ENCODE measurements at places on chromosomes 4 and X.

DNA sequence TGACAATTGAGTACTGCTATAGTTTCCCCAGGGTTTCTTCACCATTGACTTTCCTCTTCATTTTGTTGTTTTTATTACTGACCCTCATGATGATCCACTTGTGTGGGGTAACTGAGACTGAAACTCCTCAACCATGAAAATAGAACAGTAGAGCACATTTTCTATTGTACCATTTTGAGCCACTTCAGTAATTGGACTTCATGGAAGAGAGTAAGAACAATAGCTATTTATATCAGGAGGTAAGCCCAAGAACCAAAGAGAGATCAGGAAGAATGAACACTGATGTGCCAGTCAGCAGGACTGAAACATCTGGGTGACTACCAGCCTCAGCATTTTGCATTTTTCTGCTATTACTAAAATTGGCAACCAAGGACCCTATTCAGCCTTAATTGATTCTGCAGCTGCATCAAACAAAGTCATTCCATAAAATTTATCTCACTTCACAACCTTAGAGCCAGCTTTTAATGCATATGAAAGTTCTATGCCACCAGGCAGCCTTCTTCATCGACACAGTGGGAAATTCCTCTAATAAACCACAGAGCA lies 151.4 kb downstream of the BANK1 start:
- DNase-seq: no peak

DNA sequence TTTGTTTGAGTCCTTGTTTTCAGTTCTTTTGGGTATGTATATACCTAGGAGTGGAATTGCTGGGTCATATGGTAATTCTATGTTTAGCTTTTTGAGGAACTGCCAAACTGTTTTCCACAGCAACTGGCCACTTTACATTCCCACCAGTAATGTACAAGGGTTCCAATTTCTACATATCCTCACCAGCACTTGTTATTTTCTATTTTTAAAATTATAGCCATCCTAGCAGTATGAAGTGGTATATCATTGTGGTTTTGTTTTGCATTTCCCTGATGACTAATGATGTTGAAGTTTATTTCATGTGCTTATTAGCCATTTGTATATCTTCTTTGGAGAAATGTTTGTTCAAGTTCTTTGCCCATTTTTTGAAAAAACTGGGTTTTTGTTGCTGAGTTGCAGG lies 39.6 kb downstream of the TMEM164 start:
- DNase-seq: no peak

- no peak for DNase-seq
Observed at GRCh38 chr4:144861471-144861870, 215.5 kb downstream of the HHIP start.

DNA sequence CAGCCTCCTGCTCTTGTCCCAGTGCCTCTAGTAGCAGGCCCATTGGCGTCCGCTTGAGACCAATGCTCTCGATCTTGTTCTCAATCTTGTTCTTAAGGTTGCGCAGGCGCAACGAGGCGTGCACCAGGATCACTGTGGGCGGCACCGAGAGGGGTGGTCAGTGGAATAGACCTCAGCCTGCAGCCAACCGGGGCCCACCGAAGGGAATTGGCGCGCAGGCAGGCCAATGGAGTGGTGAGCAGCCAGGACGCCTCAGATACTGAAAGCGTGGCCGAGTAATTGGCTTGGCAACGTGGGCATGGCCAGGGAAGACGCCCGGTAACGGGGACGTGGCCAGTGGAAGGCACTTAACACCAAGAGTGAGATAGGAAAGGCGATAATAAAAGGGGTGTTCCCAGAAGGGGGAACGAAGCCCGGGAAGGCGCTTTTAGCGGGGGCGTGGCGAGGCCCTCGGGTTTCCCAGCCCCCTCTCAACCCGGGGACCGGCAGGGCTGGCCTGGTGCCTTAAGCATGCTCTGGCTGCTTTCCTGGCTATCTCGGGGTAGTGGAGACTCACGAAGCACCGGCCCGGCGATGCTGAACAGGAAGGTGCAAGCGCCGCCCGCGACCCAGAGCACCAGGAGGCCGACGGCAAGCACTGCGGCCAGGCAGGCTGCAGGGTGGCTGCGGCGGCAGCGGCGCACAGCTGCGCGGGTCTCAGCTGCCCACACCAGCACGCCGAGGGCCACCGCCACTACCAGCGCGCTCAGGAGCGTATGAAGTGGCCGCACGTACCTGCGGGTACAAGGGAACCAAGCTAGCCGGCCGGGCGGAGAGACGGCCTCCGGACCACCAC lies 1.7 kb downstream of the PRAF2 start:
- no peak for DNase-seq

GRCh38 chrX:108198420-108198819 lies 106.8 kb downstream of the ATG4A start:
- no peak for DNase-seq

GRCh38 chr4:154084864-154085263 lies 296.0 kb upstream of the SFRP2 start:
- no peak for DNase-seq

GRCh38 chrX:11431786-11432185 lies 138.6 kb downstream of the AMELX start:
- DNase-seq: no peak

DNA sequence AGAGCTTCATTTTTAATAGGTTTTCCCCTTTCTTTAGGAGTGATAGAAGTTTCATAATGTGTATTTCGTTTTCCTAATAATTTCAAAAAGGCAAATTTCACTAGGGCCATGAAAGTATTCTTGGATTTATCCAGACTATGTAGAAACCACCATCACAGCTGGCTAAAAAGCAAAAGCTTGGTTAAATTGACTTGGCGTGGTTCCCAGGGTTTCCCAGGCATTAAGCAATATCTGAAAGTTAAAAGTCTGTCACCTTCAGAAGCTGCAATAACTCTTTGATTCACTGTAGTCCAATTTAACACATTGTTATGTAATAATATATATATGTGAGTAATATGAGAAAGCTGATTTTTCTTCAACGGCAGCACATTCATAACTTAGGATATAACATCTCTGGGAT lies 38.3 kb downstream of the NDNF start:
- no peak for DNase-seq

DNA sequence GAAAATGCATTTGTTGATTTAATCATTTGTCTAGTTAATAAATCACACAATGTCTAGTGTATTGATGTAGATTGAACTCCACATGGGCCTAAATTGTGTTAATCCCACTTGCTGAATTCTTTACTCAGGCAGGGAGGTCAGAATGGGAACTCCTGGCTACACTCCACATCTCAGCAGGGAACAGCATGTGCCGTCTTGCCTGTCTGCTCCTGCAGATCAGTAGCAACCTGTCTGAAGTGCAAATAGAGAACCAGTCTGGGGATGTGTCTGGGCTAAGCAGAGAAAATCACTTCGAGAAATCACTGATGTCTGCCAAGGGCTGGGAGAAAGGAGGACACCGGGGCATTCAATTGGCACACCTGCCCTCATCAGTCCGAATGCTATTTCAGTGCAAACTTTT lies 16.5 kb upstream of the MXRA5 start:
- DNase-seq: no peak
